ENCODE measurements at places on chromosomes 2 and 18.
A peak's percentile ranks its signal among the peaks of the same experiment; 100 is the strongest.

DNA sequence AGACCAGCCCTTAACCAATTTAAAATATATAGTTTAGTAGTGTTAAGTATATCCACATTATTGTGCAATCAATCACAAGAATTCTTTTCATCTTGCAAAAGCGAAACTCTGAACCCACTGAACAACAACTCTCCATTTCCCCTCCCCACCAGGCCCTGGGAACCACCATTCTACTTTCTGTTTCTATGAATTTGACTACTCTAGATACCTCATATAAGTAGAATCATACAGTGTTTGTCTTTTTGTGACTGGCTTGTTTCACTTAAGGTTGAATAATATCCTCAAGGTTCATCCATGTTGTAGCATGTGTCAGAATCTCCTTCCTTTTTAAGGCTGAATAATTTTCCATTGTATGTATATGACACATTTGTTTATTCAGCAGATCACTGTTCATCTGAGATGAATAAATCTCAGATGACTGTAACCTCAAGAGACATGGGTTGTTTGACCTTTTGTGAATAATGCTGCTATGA is 8.1 kb upstream of the SOS1 start:
- peak; percentile 27 for DNase-seq

GRCh38 chr2:205984381-205984780 is 101.6 kb downstream of the INO80D start:
- DNase-seq: no peak

DNA sequence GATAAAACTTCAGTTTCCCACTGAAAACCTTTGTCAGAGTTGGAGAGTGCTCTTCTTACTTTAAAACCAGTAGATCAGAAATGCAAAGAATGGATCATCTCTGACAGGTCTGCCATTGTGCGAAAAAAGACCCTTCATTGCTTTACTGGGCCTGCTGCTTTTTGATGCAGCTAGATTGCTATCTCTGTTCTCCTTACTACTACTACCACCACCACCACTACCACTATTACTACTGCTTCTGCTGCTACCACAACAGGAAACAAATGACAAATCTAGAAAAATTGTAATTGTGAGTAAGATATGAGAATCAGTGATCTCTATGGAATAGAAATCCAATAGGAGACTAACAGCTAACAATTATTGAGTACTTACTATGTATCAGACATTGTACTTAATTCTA is 85.8 kb downstream of the PKP4 start:
- no peak for DNase-seq

- no peak for DNase-seq
Measured at GRCh38 chr2:58870704-58871103, 629.6 kb upstream of the FANCL start.

- DNase-seq: no peak
Measured at GRCh38 chr2:215848698-215849097, 164.7 kb downstream of the MREG start.

GRCh38 chr2:215912299-215912842 is 101.0 kb downstream of the MREG start:
- no peak for DNase-seq

DNA sequence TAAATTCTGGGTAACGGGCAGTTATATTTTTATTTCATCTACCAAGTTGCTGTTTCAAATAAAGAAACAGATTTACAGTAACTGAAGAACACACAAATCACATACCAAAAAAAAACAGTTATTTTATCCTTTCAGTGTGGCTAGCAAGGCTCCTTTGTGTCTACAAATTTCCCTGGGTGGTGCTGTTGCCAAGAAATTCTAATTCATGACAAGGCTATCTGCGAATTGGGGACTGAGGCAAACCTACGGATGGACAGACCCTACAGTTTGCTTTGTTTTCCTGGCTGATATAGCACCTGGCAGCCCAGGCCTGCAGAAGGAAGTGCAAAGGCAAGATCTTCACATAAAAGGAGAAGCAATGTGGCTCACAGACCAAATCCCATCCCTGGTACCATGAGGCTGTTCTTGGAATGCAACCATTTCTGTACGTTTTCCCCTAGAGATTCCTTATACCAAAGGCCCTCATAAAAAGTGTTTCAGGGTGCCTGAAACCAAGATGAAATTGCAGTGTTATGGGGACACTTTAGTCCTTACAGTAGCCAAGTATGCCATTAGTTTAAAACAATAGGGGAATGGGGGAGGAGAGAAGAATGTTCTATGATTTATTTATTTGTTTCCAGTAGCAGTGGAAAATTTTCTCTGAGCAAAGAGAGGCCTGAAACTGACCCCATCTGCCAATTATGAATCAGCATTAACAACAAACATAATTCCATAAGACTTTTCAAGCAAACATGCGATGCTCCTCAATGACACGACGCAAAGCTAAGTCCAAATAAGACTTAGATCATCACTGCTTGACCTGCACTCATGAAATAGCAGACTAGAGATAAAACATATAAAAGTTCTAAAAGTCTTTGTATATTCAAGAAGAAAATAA is 4.3 kb downstream of the KLF7 start:
- DNase-seq: no peak

GRCh38 chr2:145095641-145096435 is 575.9 kb upstream of the ZEB2 start:
- no peak for DNase-seq

DNA sequence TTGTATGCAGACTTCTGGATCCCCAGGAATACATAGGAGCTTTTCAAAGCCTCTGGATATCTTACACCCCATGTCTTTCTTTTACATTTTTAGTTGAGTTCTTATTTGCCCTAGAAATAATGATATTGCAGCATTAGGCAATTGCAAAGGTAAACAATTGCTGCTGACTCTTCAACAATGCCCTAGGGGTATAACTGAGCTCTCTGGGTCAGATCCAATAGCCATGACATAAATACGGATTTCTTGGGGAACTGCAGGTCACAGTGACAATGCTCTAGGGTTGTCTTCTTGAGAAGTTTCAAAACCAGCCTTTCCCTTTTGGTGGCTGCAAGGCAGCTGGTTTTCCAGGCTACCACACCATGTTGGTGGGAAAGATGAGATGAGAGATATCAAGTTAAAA is 16.5 kb upstream of the OR6B3 start:
- no peak for DNase-seq

DNA sequence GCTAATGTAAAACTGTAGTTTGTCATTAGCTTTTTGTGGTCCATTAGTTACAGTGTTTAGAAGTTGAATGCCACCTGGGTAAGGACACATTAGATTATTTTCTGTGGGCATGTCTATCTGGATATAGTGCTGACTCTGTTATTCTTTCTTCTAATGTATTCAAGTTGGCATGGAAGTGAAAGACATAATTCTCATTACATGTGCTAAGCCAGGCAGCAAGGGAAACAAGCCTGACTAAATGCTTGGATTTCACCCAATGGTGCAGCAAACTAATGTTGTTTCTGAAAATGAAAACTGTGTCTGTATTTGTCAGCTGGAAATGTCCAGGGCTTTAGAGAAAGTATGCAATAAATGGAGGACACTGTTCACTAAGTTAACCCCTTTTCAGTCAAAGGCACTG is 100.7 kb downstream of the NUP35 start:
- DNase-seq: no peak

DNA sequence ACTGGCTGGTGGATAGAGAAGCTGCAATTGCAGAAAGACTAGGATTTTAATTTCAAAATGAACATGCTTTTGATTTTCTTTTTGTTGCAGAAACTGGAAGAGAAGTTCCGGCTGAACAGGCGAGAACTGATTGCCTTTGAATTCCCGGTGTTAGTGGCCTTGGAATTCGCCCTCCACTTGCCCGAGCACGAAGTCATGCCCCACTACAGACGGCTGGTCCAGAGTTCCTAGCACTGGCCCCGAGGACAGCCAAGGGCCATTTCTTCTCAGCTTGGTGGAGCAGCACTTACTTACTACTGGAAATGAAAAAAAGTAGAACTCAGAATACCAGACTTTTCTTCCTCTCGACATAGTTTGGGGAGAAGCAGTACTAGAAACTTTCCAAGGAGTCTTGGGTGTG is 121.9 kb downstream of the CABLES1 start:
- DNase-seq: no peak

GRCh38 chr2:8498994-8499393 is 182.9 kb upstream of the ID2 start:
- no peak for DNase-seq

DNA sequence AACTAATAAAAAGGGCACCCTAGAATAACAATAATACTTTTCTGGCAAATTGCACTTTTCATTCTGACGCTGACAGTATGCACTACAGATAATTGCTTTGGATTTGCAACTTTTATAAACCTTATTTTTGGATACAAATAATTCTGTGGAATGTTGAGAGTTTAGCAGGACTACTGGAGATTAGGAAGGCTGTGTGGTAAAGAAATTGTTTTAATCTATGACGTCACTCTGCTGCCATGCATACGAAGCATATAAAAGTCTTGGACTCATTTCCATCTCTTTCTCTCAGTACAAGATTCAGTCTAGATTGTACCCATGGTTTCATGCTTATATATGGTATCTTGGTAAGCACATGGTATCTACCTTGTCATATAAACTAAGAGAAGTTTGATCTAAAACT is 28.1 kb upstream of the ZCCHC2 start:
- no peak for DNase-seq

DNA sequence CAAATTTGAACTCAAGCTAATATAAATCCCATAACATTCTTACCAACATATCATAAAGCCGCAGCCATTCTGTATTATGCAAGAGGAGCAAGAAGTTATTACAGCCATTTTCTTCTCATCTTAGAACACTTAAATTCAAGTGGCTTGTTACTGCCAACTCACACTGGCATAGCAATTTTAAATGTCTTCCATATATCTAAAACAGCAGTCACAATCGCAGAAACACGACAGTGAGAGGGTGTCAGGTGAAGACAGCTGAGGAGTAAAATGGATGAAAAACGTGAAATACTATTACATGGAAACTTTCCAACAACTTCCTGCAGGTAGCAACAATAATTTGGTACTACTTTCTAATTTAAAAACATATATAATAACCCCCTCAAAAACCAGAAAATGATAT is 17.9 kb downstream of the PPP3R1 start:
- no peak for DNase-seq

DNA sequence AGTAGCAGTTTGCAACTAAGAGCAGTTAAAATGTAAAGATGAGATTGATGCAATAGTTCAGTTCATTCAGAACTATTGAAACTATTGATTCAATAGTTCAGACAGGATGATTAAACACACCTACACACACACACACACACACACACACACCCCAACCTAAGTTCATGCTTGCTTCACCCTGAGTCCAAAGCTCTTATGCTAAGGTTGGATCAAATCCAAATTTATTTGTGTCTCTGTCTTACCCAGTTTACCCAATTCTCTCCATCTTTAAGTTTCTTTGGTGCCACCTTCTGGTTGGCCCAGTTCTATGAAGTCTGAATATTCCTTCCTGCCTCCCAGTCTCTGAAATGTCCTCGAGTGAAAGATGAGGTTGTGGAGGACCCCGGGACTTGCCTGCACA is 5.1 kb downstream of the SERPINB8 start:
- DNase-seq: no peak

- no peak for DNase-seq
Measured at GRCh38 chr2:74632939-74633312, 15.2 kb downstream of the M1AP start.

- peak; percentile 49 for DNase-seq
Measured at GRCh38 chr2:65057391-65058052, 1.3 kb downstream of the CEP68 start.

GRCh38 chr2:2286592-2286991 is 44.5 kb downstream of the MYT1L start:
- no peak for DNase-seq
